ENCODE measurements at places on chromosomes 4 and X.

DNA sequence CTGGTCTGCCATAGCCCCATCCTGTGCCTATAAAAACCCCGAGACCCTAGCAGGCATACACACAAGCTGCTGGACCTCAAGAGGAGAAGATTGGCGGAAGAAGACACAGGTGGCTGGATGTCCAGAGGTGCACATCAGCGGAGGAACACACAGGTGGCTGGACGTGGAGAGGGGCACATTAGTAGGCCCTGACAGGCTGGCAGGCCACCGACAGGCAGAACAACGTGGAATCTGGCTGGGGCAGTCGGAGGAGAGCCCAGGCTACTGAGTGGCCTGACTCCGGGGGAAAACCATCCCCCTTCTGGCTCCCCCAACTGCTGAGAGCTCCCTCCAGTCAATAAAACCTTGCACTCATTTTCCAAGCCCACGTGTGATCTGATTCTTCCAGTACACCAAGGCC, 512.5 kb upstream of the AMOT start:
- DNase-seq: no peak

DNA sequence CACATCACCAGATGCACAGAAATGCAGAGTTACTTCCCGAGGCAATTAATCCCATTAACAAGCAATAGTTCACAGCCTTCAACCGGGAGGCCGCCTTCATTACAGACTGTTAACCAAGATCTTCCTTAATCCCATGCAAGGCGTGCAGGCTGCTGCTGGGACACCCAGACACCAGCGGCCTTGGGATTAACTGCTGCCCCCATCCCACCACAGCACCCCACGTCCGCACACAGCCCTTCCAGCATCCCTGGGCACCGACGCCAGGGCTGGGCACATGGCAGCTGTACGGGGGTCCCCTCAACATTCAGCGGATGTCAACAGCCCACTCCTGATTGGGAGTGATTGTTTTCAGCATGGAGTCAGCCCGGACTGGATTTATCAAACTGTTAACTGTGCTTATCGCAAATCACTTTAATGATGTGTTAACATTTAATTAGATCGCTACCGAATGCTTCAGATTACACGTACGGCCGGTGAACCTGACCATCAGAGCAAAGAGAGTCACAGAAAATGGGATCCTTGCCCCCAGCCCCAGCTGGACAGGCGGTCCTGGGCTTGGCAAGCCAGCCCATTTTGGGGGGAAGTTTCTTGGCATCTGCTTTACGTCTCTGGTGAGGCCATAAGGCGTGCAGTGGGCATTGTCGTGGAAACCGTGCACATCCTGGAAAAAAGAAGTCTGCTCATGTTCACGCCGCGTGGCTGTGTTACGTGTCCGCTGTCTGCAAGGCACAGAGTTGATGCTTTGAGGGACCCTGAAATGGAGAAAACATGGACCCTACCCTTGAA, 126.4 kb downstream of the HMX1 start:
- DNase-seq: no peak

DNA sequence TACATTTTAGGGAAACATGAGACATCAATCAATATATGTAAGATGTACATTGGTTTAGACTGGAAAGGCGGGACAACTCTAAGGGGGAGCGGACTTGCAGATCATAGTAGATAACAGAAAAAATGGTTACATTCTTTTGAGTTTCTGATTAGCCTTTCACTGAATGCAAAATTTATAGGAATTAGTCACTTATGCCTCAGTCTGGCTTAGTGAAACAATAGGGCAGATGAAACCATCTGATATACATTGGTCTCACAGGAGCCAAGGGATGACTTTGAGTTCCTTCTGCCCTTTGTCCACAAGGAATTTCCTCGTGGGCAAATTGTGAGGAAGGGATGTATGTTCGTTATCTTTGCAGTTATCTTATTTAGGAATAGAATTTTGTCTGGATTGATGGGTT, 128.2 kb downstream of the ARSF start:
- DNase-seq: no peak

GRCh38 chr4:33400504-33400903, 2680.3 kb downstream of the PCDH7 start:
- no peak for DNase-seq

DNA sequence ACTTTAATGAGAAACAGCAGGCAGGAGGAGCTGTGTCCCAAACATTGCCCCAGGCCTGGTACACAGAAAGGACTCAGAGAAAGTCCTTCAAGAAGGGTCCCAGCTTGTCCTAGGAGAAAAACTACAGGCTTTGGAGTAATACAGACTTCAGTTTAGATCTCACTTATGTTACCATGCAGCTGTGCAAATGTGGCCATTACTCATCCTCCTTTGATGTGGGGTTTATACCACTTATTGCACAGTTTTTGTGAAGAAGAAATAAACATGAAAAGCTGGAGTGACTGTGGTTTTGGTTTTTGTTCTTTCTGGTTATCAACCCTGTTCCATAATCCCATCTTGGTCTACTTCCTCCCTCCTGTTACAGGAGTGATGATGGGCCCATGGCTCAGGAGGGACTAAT, 8.1 kb upstream of the CYTL1 start:
- DNase-seq: no peak
